Prostate gland (tissue), 2 donors: ENCODE measurements at places on chromosomes 6 and 20. TPM values are rescaled to one million over a fixed set of nuclear protein-coding genes. Genes with fewer than 3 reads are reported as not detected.
A peak's percentile ranks its signal among the peaks of the same experiment; 100 is the strongest.

- DNase-seq, result no peak
- H3K4me3 ChIP-seq, result no peak overlapping the region
- no peaks in the 10 kb centered on the region for H3K4me1 ChIP-seq
- H3K27ac ChIP-seq, result no peak overlapping the region
- no peaks in the 10 kb centered on the region for H3K27me3 ChIP-seq
Measured at GRCh38 chr20:39674842-39675241, 712.7 kb downstream of the DHX35 start.

- no peaks in the 10 kb centered on the region for H3K27me3 ChIP-seq
- H3K36me3 ChIP-seq, result no peaks in the 10 kb centered on the region
- no peak overlapping the region for H3K27ac ChIP-seq
- H3K4me1 ChIP-seq, result no peaks in the 10 kb centered on the region
Measured at GRCh38 chr6:87916446-87916845, 131.2 kb upstream of the SPACA1 start.

DNA sequence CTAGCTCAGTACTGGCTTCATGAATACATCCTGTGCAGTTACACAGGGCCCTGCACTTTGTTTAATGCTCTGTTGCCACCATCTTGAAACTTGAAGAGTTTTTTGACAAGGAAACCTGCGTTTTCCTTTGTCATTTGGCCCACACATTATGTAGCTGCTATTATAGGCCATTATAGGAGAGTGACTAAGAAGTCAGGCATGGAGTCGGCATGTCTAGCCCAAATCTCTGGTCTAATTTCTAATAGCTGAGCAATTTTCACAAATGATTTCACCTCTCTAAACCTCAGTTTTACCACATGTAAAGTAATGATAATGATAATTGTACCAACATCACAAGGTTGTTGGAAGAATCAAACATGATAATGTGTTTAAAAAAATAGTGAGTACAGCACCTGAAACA is 67.1 kb upstream of the MYLIP start:
- no peaks in the 10 kb centered on the region for H3K36me3 ChIP-seq
- no peaks in the 10 kb centered on the region for H3K4me1 ChIP-seq
- no peak for DNase-seq

The ISM1 gene
- total RNA-seq, result 2.2 TPM

GRCh38 chr20:33053291-33054106 is at the start of gene BPIFB3:
Gene BPIFB3 (plus strand): TSS chr20:33053903. CDS start chr20:33055436, 1,533 bp downstream.
- DNase-seq, result no peak
- no peaks in the 10 kb centered on the region for H3K27me3 ChIP-seq
- no peaks in the 10 kb centered on the region for H3K4me1 ChIP-seq
- H3K4me3 ChIP-seq, result no peak within 1 kb of the TSS

DNA sequence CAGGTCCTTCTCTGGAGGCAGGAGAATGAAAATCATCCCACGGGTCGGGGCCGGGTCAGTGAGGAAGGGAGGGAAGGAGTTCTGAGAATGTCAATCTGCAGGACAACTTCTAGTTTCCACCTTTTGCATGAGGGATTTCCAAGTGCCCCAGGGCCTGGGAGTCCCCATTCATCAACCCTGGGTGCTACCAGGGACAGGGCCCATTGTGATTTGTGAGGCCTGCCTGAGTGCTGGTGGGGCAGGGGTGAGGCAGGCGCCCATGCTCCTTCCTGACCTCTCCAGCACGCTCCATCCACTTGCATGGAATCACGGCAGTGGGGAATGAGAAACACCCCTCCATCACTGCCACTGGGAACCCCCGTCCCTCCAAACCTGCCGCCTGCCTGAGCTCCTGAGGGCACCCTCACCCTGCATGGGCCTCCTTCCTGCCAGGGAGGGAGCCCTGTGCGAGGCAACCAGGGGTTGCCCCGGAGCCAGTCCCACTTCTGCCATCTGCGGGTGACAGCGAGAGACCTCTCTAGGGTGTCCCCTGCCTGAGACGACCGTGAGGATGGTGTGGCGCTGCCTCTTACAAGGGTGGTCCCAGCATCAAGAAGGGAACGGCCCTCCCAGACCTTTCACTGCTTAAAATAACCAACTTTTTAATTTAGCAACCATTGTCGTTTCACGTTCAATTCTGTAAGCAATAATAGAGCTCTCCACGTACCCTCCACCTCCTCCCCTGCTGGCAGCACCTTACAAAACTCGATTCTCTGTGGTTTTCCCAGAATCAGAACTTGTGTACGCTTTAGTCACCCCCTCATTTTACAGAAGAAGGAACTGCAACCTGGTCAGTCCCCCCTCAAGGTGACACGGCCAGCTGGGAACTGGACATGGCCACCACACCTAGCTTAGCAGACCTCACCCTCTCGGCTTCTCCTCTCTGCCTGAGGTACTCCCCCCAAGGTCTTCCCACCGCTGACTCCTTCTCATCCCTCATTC is 28.6 kb downstream of the PMEPA1 start:
- no peaks in the 10 kb centered on the region for H3K36me3 ChIP-seq
- no peaks in the 10 kb centered on the region for H3K27me3 ChIP-seq
- H3K4me1 ChIP-seq, result peaks cover 37% of the 10 kb centered on the region
- DNase-seq, result no peak
- H3K27ac ChIP-seq, result peak overlapping the region; percentile 40

DNA sequence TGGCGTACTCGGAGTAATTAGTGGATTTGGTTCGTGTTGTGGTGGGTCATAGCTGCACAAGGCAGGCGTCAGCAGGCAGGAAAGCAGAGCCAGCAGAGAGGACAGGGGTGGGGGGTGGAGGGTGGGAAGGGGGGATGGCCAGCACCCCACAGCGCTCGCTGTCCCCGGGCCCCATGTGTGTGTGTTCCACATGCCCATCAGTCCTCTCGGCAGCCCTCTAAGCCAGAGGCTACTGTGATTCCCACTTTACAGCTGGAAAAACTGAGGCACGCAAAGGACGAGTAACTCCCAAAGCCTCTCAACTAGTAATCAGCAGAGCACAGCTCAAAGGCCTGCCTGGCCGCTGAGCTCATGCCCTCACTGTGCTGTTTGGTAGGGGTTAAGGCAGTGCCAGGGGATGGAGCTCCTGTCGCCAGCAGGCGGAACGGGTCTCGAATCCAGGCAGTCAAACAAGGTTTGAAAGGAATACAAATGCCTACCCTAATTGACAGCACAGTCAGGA is 175.2 kb downstream of the ZDHHC14 start:
- H3K36me3 ChIP-seq, result no peaks in the 10 kb centered on the region
- H3K27ac ChIP-seq, result peak overlapping the region; percentile 10
- no peaks in the 10 kb centered on the region for H3K27me3 ChIP-seq
- no peak overlapping the region for H3K4me3 ChIP-seq

The TPX2 gene
- total RNA-seq, result 1.4 TPM

DNA sequence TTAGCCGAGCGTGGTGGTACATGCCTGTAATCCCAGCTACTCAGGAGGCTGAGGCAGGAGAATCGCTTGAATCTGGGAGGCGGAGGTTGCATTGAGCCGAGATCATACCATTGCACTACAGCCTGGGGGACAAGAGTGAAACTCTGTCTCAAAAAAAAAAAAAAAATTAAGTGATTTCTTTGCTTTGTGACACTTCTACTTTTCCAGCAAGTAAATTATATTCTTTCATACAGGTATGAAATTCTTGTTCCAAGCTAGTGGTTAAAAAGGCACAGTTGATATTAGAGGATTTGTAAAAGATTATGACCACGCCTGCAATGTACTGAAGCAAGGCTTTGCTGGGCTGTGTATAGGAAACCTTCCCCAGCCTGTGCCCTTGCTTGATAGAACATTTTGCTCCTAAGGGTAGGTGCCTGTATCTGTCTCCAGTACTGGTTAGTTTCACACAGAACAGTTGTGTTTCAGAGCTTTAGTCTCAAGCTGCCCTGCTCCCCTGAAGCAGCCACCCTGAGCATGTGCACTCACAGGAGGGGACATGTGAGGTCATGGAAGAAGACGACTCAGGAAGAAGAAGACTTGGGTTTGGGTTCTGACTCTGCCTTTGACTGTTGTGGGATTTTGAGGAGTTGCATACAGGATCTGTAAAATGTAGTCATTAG is 10.2 kb downstream of the PTPN1 start:
- peak overlapping the region; percentile 58 for H3K27ac ChIP-seq

- no peak for DNase-seq
- H3K4me1 ChIP-seq, result no peaks in the 10 kb centered on the region
- H3K27me3 ChIP-seq, result no peaks in the 10 kb centered on the region
Measured at GRCh38 chr6:141131616-141132015, 1001.1 kb upstream of the GJE1 start.
